ENCODE measurements at places on chromosomes 2 and 18. TPM values are rescaled to one million over a fixed set of nuclear protein-coding genes. Genes with fewer than 3 reads are reported as not detected.

DNA sequence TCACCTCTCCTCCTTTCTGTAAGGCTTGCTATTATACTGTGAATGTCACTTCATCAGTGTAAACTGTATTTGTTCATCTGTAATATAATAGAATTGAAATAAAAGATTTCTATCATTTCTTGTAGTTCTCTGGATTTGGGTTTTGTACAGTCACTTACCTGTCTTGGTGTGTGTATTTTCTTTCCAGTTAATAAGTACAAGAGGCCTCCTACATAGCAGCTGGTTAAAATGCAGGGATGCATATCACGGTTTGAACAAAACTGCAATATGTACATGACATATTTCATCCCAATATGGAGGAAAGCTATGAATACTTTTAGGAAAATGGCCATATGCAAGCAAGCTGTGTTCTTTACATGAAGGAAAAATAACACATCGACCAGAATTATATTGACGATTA, 5.4 kb upstream of the STAT1 start:
- no peak for DNase-seq

C1GALT1C1L gene
- 1.3 TPM for polyA plus RNA-seq

DNA sequence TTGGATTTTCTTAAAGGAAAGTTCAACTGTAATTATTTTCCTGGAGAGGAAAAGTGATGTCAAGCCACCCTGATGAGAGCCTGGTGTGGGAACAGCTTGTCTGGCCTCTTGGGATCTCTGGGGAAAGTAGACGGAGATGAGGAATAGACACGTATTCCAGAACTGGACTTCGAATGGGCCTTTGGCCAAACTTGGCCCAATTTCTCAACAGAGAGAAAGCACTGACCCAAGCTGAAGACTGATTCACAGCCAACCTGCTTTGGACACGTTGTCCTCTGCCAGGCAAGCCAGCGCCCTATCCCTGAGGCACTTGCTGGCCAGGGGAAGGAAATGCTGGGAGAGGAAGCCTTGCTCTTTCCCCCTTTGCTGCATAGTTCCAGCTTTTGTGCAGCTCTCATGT, 70.8 kb upstream of the CTAGE1 start:
- DNase-seq = peak; percentile 51

DNA sequence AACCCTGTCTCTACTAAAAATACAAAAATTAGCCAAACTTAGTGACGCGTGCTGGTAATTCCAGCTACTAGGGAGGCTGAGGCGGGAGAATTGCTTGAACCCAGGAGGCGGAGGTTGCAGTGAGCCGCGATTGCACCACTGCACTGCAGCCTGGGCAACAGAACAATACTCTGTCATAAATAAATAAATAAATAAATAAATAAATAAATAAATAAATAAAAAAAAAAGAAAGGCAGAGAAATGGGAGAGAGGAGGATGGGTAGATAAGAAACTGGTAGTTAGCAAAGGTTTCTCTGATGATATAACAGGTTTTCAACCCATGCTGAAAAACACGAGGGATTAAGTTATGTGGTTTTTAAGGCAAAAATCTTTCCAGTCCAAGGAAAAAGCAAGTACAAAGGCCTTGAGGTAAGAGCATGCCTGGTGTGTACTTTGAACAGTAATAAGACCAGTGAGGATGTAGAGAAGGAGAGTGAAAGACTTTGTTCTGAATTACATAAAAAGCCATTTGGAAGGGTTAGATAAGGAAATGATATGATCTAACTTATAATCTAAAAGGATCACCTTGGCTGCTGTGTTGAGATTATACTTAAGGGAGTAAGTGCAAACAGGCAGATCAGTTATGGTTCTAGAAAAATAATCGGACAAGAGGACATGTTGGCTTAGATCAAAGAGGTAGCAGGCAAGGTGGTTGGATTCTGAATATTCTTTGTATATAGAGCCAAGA, 159.3 kb downstream of the PTH2R start:
- DNase-seq = no peak
